Activated CD4-positive, alpha-beta T cell treated with anti-CD3 and anti-CD28 coated beads, Interleukin-2, amount 10 ng/mL, durations not matched to agents 7 days and 5 days (primary cell): ENCODE measurements at places on chromosomes 12 and 14. TPM values are rescaled to one million over a fixed set of nuclear protein-coding genes. Genes with fewer than 3 reads are reported as not detected.

GRCh38 chr12:115338566-115339294, 654.8 kb upstream of the TBX3 start:
- no peaks in the 10 kb centered on the region for H3K36me3 ChIP-seq
- no peak for DNase-seq
- H3K4me1 ChIP-seq: no peaks in the 10 kb centered on the region
- H3K27me3 ChIP-seq: no peaks in the 10 kb centered on the region
- H3K4me3 ChIP-seq: no peak overlapping the region
- no peak overlapping the region for H3K27ac ChIP-seq

GRCh38 chr14:57970594-57970993, 104.7 kb upstream of the SLC35F4 start:
- H3K27ac ChIP-seq: no peak overlapping the region
- H3K36me3 ChIP-seq: no peaks in the 10 kb centered on the region
- H3K4me1 ChIP-seq: no peaks in the 10 kb centered on the region

DNA sequence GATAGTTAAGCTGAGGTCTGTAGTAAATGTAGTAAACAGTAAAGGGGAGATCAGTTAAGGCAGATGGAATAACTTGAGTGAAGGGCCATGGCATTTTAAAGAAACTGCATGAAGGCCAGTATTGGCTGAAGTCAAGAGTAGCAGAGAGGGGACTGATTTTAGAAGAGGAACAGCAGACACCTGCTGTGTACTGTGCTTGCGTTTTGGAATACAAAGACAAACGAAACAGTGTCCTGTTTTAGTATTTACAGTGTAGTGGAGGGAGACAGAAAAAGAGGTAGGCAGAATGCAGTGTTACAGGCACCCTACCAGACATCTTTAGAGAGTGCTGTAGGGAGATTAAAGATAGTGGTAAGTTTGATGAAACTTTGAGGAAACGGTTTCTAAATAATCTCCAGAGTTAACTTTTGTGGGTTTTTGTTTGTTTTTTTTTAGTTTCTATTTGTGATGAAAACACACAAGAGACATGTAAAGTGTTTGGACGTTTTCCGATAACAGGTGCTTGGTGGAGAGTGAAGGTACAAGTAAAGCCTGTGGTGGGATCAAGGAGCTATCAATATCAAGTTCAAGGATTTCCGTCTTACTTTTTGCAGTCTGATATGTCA, 2.1 kb downstream of the HELB start:
- peak overlapping the region; percentile 99 for H3K4me3 ChIP-seq
- peak overlapping the region; percentile 98 for H3K27ac ChIP-seq
- peaks cover 2% of the 10 kb centered on the region for H3K27me3 ChIP-seq
- peaks cover 52% of the 10 kb centered on the region for H3K36me3 ChIP-seq

ACVRL1 gene
- not detected for total RNA-seq

GPD1 gene
- 0.37 TPM for total RNA-seq
